GM12892 (cell line): ENCODE measurements at places on chromosomes 7 and 10.

DNA sequence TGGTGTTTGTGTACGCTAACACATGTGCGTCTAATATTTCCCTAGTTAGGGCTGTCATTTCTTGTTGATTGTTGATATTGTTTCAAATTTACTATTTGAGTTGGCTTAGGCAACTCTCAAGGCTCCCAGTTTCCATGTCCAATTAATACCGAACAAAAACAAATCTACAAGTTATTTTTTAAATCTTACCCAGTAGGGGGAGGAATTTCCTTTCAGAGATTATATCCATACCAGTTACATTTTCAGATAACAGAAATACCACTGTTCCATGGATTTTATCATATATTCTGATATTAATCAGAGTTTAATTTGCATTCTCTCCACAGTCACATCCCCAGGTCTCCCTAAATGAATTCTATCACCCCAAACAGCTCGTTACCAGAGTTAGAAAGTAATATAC is 7.2 kb upstream of the AKR1B10 start:
- DNase-seq = no peak

DNA sequence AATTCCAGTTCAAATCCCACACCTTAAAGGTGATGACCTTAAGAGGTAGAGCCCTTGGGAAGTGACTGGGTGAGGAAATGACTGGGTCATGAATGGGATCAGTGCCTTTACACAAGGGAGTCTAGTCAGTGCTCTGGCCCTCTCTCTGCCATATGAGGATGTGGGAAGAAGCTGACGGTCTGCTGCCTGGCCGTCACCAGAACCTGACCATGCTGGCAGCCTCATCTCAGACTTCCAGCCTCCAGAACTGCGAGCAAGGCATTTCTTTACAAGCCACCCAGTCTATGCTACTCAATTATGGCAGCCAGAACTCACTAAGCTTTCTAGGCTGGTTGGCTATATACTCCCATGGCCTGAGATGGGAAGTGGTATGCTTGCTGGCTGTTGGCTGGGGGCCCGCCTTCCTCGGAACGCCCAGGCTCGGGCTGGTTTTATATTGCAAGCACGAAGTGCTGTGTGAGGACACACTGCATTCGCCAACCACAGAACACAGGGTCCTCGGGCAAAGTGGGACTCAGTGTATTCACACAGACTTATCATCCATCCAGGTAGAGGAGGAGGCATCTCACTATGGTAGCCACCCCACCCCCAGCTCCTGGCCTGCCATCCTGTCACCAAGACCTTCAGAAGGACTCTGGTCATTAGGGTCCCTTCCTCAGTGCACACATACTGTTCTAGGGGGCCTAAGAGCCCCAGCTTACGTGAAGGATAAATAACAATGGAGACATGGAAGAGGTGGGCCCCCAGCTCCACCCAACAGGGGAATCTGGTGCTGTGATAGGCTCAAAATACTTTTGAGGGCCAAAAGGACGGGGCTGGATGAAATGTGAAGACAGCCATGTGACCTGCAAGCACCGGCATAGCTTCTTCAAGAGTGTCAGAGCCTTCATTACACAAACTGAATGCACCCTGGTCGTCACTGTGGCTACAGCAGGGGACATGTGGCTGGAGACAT is 49.0 kb downstream of the ZRANB1 start:
- DNase-seq = no peak

GRCh38 chr7:40175725-40176510 is 41.1 kb downstream of the SUGCT start:
- no peak for DNase-seq

DNA sequence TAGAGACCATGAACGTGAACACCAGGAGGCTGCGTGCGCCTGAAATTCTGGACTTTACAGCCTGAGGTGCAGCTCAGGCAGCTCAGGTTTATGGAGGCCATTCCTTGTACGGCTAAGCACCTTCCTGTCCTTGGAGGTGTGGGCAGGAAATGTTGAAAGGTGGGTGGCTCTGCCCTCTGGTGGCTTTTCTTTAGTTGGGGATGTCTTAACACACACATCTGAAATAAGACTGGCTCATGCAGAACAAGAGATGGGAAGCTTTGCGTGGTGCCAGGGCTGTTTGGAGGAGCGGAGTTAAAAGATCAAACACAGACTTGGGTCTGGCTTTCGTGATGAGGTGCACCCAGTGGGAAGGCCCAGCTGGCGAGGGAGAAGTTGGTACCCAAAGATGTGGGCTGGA is 64.1 kb downstream of the DOCK1 start:
- DNase-seq = no peak

DNA sequence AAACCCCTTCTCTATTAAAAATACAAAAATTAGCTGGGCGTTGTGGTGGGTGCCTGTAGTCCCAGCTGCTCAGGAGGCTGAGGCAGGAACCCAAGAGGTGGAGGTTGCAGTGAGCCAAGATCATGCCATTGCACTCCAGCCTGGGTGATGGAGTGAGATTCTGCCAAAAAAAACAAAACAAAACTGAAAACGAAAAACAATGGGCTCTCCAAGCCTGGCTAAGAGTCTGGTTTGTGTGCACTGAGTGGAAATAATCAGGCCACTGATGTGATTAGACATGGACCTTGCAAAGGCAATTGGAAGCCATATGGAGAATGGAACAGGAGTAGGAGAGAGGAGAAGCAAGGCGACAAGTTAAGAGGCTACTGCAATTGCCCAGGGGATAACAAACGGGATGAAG is 60.1 kb upstream of the GSDME start:
- DNase-seq = no peak

- DNase-seq = no peak
Measured at GRCh38 chr7:40746841-40747556, 612.2 kb downstream of the SUGCT start.

DNA sequence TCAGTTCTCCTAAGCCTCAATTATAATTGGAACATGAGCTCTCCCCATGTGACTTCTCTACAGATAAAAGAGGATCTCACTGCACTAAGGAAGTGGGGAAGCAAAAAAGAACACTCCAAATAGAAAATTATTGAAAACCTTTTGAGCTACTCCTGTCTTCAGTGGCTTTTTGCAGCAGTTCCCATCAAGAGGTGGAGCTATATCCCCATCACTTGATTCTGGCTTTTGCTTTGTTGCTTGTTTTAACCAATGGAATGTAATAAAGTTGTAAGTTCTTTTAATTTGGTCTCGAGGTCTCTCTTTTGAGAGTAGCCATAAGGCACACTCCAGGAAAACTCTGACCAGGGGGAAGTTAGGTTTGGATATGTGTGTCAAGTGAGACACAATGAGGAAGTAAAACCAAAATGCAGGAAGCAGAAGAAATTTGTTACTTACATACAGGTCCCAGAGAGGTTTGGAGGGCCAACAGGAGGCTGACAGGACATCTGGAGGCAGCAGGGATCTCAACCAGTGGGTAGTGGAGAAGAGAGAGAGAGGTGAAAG is 569.4 kb downstream of the HTR7 start:
- no peak for DNase-seq

- no peak for DNase-seq
Measured at GRCh38 chr10:71757399-71757922, 15.9 kb downstream of the VSIR start.

DNA sequence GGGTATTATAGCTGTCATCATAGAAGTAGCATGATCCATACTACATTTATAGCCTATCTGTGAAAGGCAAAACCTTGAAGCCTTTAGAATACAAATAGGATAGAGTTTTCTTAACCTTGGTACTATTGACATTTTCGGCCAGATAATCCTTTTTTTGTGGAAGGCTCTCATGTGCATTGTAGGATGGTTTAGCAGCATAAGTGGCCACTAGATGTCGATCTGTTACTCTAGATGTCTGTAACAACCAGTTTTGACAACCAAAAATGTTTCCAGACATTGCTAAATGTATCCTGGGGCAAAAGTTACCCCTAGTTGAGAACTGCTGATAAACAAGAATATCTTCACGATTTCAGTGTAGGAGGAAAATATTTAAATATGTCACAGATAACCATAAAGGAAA is 319.4 kb upstream of the GALNT17 start:
- DNase-seq = no peak

GRCh38 chr10:32890444-32890843 is 67.6 kb downstream of the ITGB1 start:
- DNase-seq = no peak

DNA sequence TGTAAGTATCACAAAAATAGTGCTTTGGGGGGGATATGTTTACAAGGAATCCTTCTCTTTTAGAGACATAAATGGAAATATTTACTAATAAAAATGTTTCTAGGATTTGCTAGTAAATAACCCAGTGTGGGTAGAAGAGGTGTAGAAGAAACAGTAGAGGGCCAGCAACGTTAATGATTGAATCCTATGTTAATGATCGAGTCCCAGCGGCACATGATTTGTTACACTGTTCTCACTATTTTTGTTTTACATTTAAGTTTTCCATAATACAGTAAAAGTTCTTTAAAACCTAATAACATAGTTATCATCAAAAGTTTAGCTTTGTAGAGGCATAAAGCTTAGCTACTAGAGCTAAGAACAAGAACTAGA is 66.0 kb downstream of the UBE2H start:
- DNase-seq = no peak

DNA sequence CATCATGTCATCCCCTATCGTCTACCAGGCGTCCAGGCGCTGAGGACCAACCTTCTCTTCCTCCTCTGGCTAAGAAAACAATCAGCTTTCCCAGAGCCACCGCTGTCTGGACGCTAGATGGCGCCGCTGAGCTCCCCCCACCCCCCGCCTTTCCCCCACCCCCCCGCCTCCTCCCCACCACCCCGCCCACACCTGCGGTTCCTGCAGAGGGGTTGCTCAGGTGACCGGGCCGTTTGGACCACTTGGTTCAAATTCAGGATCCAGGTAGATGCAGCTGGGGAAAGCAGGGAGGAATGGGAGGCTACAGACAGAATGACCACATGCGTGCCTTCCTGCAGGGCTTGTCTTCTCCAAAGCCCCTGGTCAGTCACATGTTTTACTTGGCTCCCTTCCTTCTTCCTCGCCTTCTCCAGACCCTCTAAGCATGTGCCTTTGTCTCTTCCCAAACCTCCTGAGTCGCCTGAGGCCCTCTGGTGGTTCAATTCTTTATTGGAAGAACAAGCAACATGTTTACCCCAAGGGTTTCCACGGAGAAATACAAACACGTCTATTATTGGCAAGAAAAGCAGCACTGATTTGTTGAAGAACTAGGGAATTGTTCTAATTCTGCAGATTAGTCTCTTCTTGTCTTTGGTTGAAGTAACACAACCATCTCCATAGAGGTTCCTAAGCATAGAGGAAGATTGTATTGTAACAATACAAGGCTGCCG is 24.7 kb downstream of the AOC1 start:
- no peak for DNase-seq

- no peak for DNase-seq
Measured at GRCh38 chr10:71836596-71836974, 14.5 kb downstream of the PSAP start.

DNA sequence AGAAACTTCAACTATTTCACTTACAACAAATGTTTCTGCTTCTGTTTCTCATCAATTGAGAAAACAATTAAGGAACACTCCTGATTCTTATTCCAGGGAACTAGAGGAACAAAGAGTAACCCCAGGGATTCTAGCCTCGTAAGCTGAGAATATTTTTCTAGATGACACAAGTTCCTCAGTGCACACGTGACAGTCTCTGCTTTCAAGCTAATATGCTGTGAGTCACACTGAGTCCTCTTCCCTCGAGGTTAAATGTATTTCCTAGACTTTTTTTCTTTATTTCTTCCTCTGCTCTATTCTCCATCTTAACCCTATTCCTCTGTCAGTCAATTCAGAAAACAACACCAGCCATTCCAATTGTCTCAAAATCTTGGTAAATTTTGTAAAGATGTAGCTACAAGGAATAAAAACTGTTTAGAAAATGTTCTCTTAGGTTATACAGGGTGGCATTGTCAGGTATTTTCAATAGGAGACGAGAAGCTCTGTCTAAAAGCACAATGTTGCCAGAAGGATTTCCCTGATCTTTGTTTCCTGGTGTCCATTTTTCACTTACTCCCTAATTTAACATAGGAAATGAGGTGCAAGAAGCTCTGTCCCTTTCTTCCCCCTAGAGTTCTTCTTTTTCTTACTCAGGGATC is 5.8 kb upstream of the C1GALT1 start:
- DNase-seq = no peak

DNA sequence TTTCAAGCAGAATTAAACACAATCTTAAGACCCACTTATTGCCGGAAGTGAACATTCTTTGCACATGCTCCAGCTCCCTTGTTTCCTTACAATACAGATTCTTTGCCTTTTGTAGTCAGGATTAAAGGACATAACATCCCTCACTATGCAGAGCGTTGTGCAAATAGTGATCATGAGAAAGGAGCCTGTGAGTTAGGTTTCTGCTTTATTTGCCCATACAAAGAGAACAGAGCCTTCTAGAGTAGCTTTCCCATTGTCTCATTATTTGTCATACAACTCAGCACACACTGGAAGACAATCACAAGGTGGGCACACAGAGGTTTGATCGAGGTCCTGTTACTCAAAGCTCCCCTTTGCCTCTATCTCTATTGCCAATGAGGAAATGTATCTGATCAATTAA is 48.2 kb upstream of the WDR11 start:
- DNase-seq = no peak

DNA sequence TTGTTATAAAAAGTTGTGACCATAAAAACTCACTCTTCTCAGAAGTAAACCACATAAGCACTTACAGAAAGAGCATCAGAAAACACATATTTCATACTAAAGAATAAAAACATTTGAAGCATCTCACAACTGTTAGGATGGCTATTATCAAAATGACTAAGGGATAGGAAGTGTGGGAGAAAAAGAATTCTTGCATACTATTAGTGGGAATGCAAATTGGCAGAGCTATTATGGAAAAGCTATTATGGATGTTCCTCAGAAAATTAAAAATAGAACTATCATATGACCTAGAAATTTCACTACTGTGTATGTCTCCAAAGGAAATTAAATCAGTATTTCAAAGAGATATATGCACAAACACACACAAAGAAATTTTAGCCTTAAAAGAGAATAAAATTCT is 25.2 kb upstream of the POT1 start:
- no peak for DNase-seq

DNA sequence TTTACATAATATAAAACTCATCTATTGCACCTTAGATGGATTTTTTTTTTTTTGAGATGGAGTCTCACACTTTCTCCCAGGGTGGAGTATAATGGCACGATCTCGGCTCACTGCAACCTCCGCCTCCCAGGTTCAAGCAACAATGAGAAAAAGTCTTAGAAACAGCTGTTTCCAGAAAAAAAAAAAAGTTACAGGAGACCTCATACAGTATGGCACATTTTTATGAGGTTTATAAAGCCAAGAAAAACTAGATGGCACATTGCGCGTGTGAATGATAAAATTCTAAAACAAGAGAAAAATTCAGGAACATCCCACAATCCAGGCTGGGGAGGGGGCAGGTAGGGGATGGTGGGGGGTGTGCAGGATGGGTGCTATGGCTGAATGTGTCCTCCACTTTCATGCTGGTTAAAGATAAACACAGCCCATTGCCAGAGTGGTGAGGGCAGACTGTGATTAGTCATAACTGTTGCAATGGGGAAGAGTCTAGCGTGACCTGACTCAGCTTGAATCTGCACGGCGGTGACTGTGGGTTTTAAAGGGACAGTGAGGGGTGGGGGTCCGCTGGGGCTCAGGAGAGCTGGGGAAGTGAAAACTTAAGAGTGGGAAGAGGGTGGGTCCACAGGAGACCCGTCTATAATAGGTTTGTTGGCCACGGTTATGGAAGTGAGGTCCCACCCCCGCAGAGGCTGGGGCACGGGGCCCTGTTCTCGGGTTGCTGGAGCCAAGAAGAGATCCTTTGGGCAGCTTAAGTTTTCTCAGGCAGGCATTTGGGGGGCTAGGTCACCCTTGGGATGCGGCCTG is 11.9 kb upstream of the LRRC27 start:
- DNase-seq = peak; percentile 68

- DNase-seq = no peak
Measured at GRCh38 chr7:3757059-3757458, 456.0 kb downstream of the SDK1 start.
